ENCODE measurements at places on chromosomes 7 and 10.

- DNase-seq = no peak
These were observed 1.4 kb downstream of the KIN start for GRCh38 chr10:7786430-7786829.

- DNase-seq = no peak
These were observed 207.8 kb downstream of the WDR37 start for GRCh38 chr10:1264001-1264400.

- no peak for DNase-seq
These were observed 8.5 kb downstream of the PDZD8 start for GRCh38 chr10:117366741-117367140.

DNA sequence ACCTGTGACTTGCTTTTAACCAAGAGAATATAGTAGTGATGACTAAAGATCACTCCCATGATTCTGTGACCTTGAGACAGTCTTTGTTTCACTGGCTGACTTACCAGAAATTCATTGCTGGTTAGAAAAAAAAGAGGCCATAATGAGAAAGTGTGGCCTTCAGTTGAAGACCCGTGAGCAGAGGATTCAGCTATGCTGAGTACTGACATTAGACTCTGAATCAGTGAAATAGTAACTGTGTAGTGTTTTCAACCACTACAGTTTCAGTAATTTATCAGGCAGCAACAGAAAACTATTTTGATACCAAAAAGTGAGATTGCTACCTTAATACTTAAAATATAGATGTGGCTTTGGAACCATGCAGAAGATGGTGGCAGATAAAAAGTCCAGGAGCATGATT is 298.0 kb upstream of the KCND2 start:
- no peak for DNase-seq

GRCh38 chr7:723541-723940 is 3.0 kb upstream of the DNAAF5 start:
- DNase-seq = no peak

GRCh38 chr7:131673576-131673975 is 117.1 kb upstream of the PODXL start:
- no peak for DNase-seq

- DNase-seq = no peak
These were observed 21.9 kb downstream of the UNC5B start for GRCh38 chr10:71234004-71234894.

DNA sequence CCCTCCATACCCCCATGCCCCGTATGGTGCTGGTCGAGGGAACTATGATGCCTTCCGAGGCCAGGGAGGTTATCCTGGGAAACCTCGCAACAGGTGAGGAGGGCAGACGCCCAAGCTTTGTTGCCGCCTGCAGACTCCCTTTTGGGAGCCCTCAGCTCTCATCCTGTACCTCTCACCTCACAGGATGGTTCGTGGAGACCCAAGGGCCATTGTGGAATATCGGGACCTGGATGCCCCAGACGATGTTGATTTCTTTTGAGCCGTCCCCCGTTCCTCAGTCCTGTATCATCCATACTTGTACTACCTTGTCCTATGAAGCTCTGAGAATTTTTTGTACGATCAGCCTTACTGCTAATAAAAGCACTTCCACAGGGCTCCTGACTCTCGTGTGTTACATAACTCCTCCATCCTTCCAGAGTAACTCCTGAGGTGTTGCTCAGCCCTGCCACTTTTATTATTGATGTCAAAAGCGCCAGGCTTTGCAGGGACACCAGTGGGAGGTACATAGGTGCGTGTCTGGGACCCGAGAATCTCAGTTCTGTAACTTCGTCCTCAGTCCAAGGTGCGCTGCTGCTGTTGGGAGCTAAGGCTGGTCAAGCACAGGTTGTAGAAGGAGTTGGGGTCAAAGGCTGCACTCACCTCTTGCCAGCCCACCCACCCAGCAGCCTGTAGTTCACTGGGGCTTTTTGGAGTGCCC is 1.1 kb downstream of the UFSP1 start:
- DNase-seq = no peak

Data from stimulated activated CD4-positive, alpha-beta T cell treated with anti-CD3 and anti-CD28 coated beads, Interleukin-15, amount 100 ng/mL, for 24 hours (primary cell).